ENCODE measurements at places on chromosomes 12 and 14. TPM values are rescaled to one million over a fixed set of nuclear protein-coding genes. Genes with fewer than 3 reads are reported as not detected.

DNA sequence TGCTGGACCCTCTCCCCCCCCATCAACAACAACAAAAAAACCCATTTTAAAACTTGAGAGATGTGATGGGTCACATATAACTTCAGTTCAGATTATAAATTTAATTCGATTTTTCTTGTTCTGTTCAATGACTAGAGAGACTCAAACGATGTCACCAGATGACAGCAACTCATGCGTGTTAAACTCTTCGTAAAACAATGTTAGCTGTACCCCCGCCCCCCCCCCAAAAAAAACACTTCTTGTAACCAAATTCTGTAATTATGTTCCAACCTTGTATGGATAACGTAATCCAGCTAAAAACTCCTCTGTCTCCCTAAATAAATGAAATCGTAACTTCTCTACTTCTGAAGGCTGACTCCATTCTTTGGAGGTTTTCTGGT lies 614 bp upstream of the NACA start:
- peak overlapping the region; percentile 92 for H3K4me3 ChIP-seq
- no peaks in the 10 kb centered on the region for H3K27me3 ChIP-seq
- H3K27ac ChIP-seq = peak overlapping the region; percentile 91
- H3K36me3 ChIP-seq = peaks cover 11% of the 10 kb centered on the region
- peaks cover 42% of the 10 kb centered on the region for H3K4me1 ChIP-seq

Gene LPAR5
- total RNA-seq = 5.2 TPM

GRCh38 chr12:96359328-96359727 lies 40.9 kb downstream of the CDK17 start:
- DNase-seq = no peak
- H3K4me1 ChIP-seq = peaks cover 3% of the 10 kb centered on the region
- no peaks in the 10 kb centered on the region for H3K27me3 ChIP-seq
- no peak overlapping the region for H3K27ac ChIP-seq
- H3K36me3 ChIP-seq = no peaks in the 10 kb centered on the region

Gene UBE2N
- total RNA-seq = 140 TPM

Gene DAO
- total RNA-seq = not detected

- H3K4me1 ChIP-seq = no peaks in the 10 kb centered on the region
- H3K27me3 ChIP-seq = no peaks in the 10 kb centered on the region
- no peaks in the 10 kb centered on the region for H3K36me3 ChIP-seq
- H3K27ac ChIP-seq = no peak overlapping the region
Measured at GRCh38 chr12:2374092-2374906, 321.5 kb downstream of the CACNA1C start.

DNA sequence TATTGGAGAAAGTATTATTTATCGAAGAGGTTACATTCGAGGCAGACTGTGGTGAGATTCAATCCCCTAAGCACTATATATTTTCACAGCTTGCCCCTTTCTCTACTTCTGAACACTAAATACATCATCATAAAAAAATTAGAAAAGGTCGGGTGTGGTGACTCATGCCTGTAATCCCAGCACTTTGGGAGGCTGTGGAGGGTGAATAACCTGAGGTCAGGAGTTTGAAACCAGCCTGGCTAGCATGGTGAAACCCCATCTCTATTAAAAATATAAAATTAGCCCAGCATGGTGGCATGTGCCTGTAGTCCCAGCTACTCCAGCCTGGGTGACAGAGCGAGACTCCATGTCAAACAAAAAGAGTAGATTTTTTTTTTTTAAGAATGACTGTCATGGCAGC lies 70.6 kb upstream of the MYF6 start:
- no peak for DNase-seq
- no peaks in the 10 kb centered on the region for H3K36me3 ChIP-seq
- H3K4me1 ChIP-seq = no peaks in the 10 kb centered on the region
- H3K27me3 ChIP-seq = no peaks in the 10 kb centered on the region
- no peak overlapping the region for H3K4me3 ChIP-seq
- no peak overlapping the region for H3K27ac ChIP-seq

GRCh38 chr12:132236930-132237771 lies 92.2 kb downstream of the GALNT9 start:
- peaks cover 4% of the 10 kb centered on the region for H3K4me1 ChIP-seq
- no peak for DNase-seq
- no peak overlapping the region for H3K4me3 ChIP-seq
- H3K36me3 ChIP-seq = no peaks in the 10 kb centered on the region
- H3K27me3 ChIP-seq = no peaks in the 10 kb centered on the region
- H3K27ac ChIP-seq = no peak overlapping the region

GRCh38 chr14:27228053-27228452 lies 630.2 kb upstream of the NOVA1 start:
- no peaks in the 10 kb centered on the region for H3K27me3 ChIP-seq
- no peaks in the 10 kb centered on the region for H3K4me1 ChIP-seq
- H3K4me3 ChIP-seq = no peak overlapping the region
- DNase-seq = no peak
- H3K36me3 ChIP-seq = no peaks in the 10 kb centered on the region

DNA sequence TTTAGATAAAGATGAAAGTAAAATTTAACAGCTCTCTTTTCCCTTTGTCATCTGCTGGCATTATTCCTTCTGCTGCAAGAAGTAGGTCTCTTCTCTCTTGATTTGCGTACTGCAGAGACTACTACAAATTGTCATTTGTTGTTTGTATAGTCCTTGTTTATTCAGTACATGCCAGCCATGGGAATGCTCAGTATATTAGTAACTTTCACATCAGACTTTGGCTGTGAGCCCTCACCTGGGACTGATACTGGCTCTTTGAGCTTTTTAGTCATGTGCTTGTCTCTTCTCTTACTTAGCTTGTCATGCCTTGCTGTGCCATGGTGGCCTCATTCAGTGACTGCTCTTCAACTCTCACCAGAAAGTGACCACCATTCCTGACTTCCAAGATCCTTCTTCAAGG lies 169.8 kb downstream of the PRKCH start:
- no peak for DNase-seq
- H3K36me3 ChIP-seq = no peaks in the 10 kb centered on the region
- no peak overlapping the region for H3K4me3 ChIP-seq
- H3K4me1 ChIP-seq = peaks cover 20% of the 10 kb centered on the region
